ENCODE measurements at places on chromosomes 4 and X. TPM values are rescaled to one million over a fixed set of nuclear protein-coding genes. Genes with fewer than 3 reads are reported as not detected.

The MCF2 gene
- 0.27 TPM for total RNA-seq

The PCYT1B gene
- total RNA-seq, result 0.89 TPM

The MAGEB1 gene
- not detected for total RNA-seq

DNA sequence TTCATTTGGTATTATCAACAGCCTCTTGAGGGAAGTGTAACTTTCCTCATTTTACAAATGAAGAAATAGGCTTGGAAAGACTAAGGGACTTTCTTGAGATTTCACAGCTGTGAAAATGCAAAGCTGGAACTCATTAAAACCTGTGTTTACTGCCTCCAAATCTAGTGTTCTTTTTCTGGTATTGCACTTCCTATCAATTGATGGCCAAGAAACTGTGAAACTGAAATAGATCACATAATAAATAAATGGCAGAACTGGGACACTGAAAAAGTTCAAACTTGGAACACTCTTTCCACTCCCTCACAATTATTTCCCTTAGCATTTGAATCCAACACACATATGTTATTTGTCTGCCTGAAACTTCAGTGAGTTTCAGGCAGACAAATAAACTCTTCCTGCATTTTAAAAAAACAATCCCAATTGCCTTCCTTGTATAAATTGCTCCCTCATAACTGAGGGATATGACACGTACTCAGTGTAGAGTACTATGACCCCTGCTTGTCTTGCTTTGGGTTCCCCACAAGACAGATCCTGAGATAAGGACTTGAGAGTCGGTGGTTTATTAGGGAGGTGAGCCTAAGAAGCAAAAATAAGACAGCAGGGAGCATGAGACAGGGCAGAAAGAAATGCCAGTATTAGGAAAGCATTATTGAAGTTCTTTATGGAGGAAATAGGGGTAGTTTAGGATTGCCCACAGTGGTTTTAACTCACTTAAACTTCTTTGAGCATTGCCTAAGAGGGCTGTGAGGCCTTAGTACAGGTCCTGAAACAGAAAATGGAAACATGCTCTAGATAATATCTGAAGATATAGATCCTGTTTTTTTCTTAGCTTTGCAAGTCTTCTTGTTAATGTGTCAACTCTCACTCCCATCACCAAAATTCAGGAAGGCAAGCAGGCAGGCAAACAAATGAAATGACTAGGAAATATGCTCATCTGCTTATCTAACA lies 33.9 kb downstream of the RTL3 start:
- no peak for DNase-seq

DNA sequence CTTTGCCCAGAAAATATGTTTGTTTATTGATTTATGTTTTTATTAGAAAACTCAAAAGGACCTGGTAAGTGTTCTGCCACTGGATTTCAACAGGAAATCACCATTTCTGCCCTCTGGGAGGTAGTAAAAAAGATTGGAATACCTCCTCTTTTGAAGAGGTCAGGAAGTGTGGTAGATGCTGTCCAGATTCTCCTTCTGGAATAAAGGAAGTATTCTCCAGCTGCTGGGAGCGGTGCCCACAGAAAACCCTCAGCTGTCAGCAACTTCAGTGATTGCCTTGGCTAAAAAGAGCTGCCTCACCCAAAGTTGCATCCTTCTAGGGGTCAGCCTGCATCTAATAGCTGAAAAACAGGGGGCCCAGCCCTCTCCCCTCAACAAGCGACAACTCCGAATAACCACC lies 13.8 kb upstream of the ZNF674 start:
- no peak for DNase-seq

GRCh38 chrX:37350034-37350365 lies 836 bp downstream of the PRRG1 start:
- DNase-seq, result no peak

GRCh38 chr4:7970361-7970946 lies 30.8 kb upstream of the AFAP1 start:
- DNase-seq, result no peak

DNA sequence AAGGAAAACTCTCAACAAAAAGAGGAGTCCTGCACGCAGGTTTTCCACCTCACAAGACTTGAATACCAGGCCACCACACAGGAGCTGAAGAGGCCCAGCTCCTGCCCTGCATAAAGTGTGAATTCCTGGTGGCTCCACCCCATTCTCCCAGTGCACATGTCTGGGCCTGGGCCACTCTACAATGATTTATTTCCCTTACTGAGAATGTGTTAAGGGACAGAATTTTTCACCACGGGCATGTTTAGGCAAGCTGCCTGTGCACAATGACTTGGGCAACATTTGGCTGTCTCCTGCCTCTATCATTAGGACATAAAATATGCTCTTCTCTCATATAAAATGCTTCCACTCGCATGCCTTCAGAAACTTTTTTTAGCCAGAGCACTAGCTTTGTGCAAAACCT lies 197.1 kb downstream of the SLC7A11 start:
- no peak for DNase-seq

- no peak for DNase-seq
Observed at GRCh38 chr4:128393101-128393704, 105.6 kb upstream of the PGRMC2 start.
